ENCODE measurements at places on chromosomes 2 and 18.

DNA sequence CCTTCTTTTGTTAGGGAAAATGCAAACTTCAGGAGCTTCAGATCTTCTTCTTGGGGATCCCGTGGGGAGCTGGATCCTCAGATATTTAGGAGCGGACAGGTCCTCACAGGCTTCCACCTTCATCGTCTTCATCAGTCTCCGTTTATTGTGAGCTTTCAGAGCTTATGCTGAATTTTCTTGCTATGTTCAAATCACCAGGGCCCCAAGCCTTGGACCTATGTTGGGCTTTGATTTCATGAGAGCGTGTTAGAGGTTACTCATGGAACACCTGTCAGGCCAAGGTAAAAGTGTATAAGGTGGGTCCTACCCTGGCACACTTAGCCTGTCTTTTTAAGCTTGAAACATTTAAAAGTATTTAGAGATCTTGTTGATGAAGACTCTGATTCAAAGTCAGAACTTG, 212.9 kb downstream of the FAM210A start:
- no peak for DNase-seq

DNA sequence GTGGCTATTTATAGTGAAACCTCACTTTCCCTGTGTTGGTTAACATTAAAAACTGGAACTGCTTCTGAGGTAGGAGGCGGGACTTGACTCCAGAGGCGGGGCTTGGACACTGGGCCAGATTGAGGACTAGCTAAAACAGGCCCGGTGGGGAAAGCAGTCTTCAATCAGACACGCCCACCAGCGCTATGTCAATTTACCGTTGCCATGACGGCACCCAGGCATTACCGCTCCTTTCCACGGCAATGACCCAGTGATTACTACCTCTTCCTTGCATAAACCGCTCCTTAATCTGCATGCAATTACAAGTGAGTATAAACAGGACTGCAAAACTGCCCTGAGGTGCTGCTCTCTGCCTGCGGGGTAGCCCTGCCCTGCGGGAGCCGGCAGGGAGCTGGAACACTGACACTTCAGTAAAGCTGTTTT, 35.3 kb downstream of the LRRFIP1 start:
- DNase-seq: peak; percentile 82

DNA sequence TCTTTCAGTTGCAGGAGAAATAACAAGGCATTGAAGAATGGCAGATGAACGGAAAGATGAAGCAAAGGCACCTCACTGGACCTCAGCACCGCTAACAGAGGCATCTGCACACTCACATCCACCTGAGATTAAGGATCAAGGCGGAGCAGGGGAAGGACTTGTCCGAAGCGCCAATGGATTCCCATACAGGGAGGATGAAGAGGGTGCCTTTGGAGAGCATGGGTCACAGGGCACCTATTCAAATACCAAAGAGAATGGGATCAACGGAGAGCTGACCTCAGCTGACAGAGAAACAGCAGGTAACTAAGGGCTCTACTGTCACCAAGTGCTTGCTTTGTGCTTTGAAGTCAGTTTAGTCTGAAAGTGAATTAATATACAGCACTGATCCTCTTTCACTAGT, 118.5 kb upstream of the UNC80 start:
- no peak for DNase-seq

DNA sequence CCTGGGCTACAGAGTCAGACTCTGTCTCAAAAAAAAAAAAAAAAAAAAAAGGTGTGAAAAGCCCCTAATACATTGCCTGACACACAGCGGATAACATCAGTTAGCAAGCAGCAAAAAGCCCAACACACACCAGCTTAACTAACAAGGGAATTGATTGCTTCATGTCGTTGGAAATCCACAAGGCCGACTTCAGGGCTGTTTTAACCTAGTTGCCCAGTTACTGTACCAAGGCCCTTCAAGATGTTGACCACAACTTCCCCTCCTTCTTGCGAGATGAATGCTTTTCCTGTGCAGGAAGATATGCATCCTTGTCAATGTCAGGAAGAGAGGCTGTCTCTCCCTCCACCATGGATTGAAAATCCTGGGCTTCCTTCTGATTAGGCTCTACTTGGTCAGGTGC, 202.9 kb downstream of the MIB1 start:
- DNase-seq: no peak

- no peak for DNase-seq
Observed at GRCh38 chr2:113734185-113734584, 22.3 kb downstream of the SLC35F5 start.

- DNase-seq: no peak
Observed at GRCh38 chr2:30301551-30301950, 70.2 kb downstream of the LBH start.

GRCh38 chr2:75186821-75187220, 12.5 kb downstream of the TACR1 start:
- DNase-seq: no peak

GRCh38 chr2:102657770-102658169, 38.4 kb downstream of the SLC9A2 start:
- DNase-seq: no peak

- DNase-seq: no peak
Observed at GRCh38 chr2:74291218-74291544, 52.0 kb downstream of the SLC4A5 start.

DNA sequence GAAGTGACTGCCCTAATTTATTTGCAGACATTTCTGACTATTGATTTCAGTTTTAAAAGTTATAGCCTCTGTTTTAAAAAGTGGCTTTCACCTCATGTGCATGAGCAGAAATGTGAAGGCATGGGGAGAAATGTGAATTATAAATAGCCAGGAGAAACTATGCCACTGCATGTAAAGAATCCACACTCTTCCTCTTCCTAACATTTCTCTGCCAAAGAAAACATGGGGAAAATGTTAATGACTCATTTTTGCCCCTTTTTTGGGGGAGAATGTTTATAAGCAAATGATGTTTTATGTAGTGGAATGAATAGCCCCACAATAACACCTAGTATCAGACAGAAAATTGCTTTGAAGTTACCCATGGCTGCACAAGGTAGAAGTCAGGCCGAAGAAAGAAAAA, 249.0 kb upstream of the TANK start:
- no peak for DNase-seq

DNA sequence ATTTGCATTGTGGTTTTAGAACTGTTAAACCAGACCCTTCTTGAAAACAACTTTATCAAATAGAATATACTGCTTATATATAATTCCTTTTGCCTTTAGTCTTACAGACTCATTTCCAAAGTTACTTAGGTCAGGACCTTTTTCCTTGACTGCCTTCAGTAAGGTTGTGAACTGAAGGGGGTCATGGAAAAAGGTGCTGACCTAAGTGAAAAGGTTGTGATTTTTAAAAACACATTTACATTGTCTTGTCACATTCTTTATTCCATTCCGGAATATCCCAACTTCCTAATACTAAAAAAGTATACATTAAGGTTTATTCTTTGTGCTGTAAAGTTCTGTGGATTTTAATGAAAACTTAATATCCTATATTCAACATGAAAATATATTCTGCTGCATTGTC, 581.4 kb downstream of the SOCS6 start:
- no peak for DNase-seq

GRCh38 chr2:102197389-102198137, 10.7 kb downstream of the IL1RL2 start:
- DNase-seq: no peak

GRCh38 chr18:65487569-65487968, 263.2 kb upstream of the CDH7 start:
- no peak for DNase-seq

DNA sequence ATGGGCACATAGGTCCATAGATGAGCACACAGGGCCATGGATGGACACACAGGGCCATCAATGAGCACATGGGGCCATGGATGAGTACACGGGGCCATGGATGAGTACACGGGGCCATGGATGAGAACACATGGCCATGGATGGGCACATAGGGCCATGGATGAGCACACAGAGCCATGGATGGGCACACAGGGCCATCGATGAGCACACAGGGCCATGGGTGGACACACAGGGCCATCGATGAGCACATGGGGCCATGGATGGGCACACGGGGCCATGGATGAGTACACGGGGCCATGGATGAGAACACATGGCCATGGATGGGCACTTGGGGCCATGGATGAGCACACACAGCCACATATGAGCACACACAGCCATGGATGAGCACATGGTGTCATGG, 192.6 kb upstream of the HDAC4 start:
- no peak for DNase-seq

DNA sequence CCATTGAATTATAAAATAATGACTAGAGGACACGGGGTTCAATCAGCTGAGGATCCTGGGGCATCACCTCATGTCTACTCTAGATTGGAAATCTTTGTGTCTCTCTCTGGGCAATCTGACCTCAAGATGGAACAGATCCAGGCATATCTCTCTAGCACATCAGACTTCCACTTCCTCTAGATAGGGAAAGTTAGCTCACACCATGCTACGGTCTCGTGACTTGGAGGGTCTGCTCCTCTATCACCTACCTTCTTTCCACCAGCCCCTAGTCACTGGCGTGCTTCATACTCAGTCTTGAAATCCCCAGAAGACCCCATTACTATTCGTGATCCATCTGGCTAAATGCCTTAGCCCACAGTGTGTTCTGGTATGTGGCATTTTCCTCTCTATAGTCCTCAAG, 148.8 kb downstream of the ANKRD44 start:
- DNase-seq: no peak

- DNase-seq: peak; percentile 29
Observed at GRCh38 chr2:205024822-205025518, 479.7 kb downstream of the PARD3B start.

DNA sequence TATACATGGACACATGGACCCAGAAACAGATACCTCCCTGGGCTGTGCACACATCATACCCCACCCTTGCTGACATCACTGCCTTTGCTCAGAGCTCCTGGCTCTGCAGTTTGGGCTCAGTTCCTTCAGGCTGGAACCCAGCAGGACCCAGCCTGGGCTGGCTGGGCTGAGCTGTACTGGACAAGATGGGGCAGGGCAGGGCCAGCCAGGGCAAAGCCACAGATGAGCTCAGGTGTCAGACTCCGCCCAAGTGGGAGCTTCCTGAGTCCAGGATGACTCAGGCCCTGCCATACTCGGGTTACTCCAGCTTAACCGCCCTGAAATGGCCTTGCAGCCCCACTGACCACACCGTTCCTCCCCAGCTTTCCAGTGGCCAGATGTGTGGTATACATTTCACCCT, 284.9 kb downstream of the OSR1 start:
- DNase-seq: no peak

DNA sequence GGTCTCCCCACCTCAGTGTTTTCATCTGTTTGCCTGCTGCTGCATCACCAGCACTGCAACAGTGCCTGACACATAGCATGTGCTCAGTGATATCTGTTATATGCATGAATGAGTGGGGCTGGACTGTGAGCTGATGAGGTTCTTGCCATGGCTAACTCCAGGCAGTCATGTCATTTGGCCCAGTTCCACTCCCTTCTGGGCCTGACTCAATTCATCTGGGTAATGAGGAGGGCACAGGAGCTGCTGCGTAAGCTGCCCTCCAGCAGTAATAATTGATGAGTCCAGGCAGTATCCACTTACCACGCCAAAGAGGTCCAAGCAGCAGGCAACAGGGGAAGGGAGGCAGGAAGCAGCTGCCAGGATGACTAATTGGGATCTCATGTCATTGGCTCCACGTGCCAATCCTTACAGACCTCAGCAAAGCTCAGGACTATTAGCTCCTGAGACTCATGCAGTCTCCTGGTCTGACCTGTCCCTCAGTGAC, 34.1 kb upstream of the MAT2A start:
- peak; percentile 85 for DNase-seq

GRCh38 chr18:40875101-40875615, 1079.9 kb upstream of the PIK3C3 start:
- DNase-seq: no peak

DNA sequence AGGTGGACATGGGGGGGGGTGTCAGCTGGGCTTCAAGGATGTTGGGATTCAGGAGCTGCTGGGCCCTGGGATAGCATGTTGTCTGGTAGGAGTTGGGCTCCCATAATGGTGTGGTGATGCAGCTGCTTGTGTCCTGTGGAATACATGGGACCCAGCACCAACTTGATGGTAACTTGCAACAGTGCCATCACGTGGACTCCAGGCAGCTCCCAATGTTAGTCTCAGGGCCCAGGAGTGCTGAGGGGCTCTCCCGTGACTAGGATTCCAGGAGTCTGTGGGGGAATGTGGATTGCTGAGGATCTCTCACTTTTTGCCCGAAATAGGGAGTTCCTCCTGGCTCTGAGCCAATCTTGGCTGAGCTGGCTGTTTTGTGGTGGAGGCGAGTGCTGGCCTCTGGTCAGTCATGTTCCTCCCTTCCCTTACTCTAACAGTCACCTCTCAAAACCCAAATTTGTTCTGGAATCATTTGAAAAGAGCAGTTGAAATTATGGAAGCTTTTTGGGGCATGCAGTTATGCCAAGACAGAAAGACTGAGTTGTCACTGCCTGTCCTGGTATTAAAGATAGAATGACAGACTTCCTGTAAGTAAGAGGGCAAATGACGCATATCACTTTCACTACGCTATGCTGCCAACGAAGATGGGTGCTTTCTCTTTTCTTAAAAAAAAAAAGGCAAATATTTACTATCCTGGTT, 607.1 kb downstream of the ADCYAP1 start:
- DNase-seq: no peak

GRCh38 chr2:168245074-168245825, 2.1 kb downstream of the STK39 start:
- no peak for DNase-seq

- DNase-seq: no peak
Observed at GRCh38 chr2:120543899-120544298, 191.8 kb upstream of the GLI2 start.

GRCh38 chr2:238440331-238440730, 13.6 kb downstream of the ASB1 start:
- DNase-seq: no peak

DNA sequence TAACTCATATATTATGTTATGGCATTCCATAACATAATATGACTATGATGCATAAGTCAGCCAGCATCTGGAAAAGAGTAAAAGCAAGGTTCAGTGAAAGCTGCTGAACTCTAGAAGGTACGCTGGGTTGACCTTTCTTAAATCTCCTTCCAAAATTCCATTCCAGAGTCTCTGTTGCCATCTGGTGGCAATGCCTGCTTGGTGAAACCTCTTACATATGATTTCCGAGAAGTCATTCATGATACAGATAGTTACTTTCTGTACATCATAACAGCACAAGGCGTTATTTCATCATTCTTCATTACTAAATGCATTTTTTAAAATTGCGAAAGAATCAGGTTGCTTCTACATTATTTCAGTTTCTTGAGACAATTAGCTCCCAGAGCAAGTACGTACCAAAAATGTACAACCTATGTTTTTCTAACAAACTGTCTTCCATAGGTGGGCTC, 7.0 kb upstream of the EPG5 start:
- peak; percentile 77 for DNase-seq

DNA sequence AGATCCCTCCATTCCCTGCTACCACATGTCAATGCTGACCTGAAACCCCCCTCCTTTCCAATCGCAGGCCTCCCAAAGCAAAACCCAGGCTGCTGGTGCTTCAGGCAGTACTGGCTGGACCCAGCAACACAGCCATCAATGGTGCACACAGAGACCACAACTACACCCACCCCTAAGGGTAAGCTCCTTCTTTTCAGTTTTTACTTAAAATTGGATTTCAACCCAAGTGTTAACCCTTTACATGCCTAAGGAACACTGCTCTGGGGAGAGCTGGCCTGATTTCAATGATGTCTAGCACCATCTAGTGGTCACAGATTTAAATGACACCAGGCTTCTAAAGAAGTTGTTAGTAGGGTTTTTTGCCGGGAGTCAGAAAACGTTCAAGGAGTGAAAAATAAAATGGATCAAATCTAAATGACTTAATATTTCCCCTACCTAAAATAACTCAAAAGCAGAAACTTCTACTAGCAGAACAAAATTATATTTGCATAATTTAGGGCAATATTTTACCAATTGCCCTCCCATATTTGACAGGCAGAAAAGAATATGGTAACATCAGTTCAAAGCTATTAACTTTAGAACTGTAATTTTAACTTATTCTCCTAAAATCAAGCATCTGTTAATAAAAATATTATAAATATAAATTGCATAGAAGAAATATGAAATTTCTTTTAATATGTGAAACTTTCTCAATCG, 24.6 kb downstream of the FECH start:
- no peak for DNase-seq

Measured in ascending aorta (tissue), 2 donors.